Osteoblast (primary cell): ENCODE measurements at places on chromosomes 11 and 22. TPM values are rescaled to one million over a fixed set of nuclear protein-coding genes. Genes with fewer than 3 reads are reported as not detected.

FLRT1 gene
- total RNA-seq = under 0.01 and 0.29 TPM in 2 replicates

CATSPERZ gene
- total RNA-seq = 0.29 TPM in 1 of 2 replicates, not detected in the other

DNA sequence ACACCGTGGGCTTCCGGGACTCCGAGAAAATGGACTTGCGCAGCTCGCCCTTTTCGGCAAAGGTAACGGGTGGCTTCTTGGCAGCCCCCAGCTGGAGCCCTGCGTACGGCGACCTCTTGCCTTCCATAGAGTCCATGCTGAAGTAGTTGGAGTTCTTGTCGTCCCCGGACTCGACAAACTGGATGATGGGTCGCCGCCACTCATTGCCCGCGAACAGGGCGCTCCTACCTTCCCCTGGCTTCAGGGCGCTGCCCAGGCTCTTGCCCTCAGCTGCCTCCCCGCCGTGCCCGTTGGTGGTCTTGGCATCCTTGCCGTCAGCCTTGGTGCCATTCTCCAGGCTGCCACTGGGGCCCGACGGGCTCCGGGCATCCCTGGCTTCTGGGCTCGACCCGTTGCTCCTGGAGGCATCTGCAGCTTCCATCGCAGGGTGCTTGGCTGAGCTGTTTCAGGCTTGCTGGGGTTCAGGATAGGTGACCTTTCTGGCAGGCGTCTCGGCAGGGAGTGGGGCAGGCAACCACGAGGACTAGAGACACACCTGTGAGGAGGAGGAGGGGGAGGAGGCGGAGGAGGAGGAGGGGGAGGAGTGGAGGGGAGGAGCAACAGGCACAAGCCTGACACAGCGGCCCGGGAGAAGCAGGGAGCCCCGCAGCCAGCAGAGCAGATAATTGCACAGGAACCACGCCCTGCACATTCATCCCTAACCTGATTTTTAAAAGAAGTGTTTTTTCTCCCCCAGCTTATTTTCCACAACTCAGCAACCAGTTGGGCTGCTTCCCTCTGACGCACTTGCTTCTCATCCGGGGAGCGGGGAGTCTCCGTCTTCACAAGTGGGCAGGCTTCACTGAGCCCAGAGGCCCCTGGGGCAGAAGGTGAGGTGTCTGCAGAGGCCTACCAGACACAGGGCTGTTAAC lies at the start of gene TRIM29:
Gene TRIM29, minus strand, starts transcription at position 503 of the 911 bp plus-strand sequence. Its CDS starts 82 bp downstream, at position 421.
- DNase-seq = no peak

DNA sequence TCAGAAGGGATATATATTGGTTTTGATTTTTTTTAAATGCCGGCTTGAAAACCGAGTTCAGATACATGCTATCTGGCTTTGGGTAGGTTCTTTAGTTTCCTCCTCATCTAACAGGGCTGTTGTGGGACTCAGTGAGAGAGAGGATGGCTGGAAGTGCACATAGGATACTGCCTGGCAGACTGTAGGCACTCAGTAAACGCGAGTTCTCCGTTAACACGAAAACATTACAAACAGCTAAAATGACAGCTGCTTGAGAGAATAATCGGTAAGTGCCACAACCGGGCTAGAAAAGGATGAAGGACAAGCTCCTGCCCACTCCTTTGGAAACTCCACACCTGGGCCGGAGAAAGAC lies 369 bp downstream of the XRRA1 start:
- no peak for DNase-seq

DNA sequence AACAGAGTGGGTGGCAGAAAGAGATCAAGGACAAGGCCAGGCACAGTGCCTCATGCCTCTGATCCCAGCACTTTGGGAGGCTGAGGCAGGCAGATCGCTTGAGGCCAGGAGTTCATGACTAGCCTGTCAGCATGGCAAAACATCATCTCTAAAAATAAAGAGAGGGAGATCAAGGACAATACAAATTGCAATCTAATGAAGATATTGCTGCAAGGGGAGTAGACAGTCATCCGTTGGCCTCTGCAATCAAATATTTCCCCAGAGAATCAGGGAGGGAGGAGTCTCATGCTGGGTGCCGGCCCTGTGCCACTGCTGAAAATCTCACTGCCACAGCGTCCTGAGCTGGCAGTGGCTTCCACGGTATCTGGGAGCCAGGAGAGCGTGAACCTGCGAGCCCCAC lies 19.4 kb upstream of the IL17RA start:
- DNase-seq = no peak
